HuH-7 (cell line): ENCODE measurements at places on chromosomes 11 and 22.

DNA sequence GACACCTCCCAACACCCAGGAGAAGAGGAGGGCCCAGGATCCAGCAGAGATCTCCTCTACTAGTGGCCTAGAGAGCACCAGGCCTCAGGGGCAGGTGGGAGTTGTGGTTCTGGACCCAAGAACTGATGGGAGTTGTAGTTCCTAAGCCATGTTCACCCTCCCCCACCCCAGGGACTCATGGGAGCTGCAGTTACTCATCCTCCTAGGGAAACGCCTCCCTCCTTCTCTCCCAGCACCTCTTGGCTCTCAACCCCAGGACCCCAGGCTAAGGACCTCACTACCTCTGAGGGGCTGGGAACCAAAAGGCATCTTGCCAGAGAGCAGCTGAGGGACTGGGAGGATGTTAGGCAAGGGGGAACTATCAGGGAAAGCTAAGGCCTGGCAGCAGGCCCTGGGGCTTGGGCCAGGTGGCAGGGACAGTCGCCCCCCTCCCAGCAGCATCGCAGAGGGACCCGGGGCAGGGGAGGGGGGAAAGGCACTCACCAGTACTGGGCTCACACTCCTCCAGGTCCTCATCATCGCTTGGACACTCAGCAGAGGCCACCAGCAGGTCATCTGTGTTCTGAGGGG, 28.9 kb downstream of the SLC22A12 start:
- DNase-seq = no peak

- DNase-seq = no peak
Observed at GRCh38 chr11:94537031-94537600, 6.6 kb upstream of the FUT4 start.

DNA sequence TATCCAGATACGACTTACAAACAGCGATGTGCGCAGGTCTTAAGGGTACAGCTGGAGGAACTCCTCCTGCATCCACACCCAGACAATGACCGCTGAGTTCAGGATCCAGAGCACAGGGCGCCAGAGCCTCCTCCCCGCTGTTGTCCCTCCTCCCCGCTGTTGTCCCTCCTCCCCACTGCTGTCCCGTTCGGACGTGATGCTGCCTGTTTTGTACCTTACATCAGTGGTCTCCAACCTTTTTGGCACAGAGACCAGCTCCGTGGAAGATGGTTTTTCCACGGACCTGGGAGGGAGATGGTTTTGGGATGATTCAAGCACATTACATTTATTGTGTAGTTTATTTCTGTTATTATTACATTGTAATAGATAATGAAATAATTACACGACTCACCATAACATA, 62.0 kb downstream of the PHF21B start:
- no peak for DNase-seq

- DNase-seq = no peak
Observed at GRCh38 chr11:34633990-34634693, 13.2 kb downstream of the EHF start.

DNA sequence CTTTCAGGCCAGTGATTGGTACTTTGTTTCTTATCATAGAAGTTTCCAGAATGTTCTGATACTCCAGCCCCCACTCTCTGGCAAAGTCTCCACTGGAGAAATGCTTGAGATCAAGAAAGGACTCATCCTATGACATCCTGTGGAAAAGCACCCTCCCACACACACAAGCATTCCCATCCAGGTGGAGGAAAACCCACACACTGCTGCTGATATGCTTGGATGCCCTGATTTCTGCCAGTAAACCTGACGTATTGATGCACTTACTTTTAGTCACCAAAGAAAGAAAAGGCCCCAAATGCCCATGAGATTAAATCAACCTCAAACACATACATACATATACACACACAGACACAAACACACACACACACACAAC, 9.2 kb upstream of the SLC5A12 start:
- DNase-seq = no peak

GRCh38 chr22:24772493-24773220, 1.9 kb downstream of the PIWIL3 start:
- peak; percentile 74 for DNase-seq

DNA sequence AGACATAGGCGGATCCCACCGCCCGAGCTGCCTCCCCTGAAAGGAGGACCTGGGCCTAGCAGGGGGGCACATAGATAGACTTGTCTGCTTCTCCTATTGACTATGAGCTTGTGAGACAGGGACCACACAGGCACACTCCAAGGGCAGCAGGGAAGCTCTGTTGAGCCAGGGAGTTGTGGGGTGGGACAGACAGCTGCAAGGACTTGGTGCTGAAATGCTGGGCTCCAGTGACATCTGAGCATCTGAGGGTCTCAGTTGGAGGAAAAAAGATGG, 53.4 kb upstream of the ANO1 start:
- no peak for DNase-seq

DNA sequence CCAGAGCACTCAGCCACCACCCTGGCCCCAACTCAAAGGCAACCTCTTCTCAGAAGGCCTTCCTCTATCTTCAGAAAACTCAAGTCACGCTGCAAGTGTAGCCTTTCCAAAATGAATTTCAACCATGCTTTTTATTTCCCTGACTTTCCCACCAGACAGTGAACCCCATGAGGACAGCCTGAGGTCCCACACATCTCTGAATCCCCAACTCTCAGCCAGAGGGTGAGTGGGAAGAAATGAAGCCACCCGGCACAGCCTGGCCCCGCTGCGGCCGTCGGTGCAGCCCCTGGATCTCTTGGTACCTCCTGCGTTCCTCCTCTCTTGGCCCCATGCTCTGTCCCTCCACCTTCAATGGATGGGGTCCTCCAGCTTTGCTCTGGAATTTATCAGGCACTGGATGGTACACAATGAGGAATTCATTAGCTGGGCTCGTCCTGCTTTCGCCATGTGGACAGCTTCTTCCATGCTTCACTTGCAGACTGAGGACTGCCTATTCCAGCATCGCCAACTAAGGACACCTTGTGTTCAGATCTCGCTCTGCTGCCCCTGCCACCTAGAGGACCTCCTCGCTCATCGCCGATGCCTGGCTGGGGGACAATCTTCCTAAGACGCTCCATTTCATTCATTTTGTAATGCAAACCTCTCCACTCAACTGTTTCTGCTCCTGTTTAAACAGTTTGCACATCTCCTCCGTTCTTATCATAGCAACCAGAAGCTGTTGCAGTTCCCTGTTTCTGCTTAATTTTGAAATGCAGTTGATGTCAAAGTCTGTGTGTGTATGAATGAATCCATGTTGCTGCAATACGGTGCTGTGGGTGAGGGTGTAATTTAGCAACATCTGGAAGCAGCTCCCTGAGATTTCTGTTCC, 672.1 kb downstream of the TBC1D22A start:
- no peak for DNase-seq

DNA sequence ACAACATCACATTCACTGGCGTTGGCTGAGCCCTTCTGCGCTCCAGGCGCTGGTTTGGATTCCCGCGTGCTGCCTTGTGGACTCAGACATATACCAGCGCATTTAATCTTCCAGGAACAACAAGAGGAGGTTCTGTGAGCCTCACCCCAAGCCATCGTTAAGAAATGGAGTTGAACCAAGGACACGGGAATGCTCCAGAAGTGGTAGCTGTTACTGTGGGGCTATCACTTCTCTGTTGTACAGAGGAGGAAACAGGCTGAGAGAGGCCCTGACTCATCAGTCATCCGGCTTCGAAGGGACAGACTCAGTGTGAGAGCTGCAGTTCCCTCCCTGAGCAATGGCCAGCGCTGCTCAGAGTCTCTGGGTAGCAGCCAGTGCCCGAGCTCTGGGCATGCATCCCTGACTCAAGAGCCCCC, 291.3 kb downstream of the TBC1D22A start:
- DNase-seq = no peak

DNA sequence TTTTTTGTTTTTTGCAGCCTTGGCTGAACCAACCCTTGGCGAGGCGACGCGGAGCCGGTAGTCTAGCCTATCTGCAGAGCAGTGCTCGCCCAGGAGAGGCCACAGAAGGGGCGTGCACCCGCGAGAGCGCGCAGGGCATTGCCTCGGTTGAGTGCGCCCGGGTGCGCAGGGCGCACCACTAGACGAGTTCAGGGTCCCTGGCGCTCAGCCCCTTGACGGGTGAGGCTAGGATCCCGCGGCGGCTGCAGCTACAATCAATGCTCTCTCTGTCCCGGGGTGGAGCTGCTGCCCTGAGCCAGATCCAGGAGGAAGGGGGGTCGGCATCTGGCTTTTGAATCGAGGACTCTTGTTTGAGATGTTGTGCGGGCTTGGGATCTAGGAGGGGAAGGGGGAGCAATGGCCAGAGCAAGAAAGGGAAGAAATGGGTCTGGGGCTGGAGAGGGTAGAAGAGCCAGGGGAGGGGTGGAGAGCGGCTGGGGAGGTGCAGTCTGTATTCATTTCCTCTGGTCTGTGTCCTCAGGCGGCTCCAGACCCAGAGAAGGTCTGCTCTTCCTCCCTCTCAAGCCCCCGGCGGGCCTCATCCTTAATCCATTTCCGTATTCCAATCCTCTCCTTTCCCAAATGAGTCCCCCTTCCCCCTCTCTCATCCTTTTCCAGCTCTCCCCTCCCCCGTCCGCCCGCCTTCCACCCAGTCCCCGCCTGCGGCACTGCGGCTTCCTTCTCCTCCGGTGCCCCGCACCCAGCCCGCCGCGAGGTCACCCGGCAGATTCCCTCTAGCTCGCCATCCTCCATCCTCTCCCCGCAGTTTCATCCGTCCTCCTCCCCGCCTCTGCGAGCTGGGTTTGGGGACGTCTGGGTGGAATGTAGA, 797 bp downstream of the THY1 start:
- DNase-seq = no peak

DNA sequence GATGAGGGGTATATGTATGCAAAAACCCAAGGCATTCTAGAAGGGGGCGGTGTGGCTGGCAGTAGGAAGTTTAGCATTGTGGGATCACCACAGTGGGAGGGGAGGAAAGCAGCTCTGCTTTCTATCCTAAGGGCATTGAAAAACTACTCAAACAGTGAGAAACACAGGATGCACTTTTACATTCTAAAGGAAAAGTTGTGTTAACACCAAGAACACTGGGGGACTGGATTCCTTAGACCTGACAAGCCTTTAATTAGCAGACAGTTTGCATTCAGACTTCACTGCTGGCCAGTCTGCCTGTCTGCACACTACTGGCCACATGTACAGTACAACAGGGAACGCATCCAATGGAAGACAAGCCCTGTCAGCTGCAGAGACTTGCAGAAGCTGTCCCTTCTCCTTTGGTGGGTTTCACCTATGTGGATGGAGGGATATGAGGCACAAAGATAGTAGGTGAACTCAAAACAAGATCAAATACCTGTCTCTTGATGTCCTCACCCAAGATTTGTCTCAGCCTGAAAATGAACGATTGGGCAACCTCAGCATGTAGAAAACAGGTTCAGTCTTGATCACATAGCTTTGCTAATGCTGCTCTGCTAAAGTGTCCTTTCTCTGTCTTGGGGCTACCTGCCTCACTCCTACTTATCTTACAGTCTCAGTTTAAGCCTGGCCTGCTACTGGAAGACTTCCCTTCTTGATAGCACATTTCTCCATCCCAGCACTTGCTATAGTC, 64.8 kb downstream of the TENM4 start:
- no peak for DNase-seq

DNA sequence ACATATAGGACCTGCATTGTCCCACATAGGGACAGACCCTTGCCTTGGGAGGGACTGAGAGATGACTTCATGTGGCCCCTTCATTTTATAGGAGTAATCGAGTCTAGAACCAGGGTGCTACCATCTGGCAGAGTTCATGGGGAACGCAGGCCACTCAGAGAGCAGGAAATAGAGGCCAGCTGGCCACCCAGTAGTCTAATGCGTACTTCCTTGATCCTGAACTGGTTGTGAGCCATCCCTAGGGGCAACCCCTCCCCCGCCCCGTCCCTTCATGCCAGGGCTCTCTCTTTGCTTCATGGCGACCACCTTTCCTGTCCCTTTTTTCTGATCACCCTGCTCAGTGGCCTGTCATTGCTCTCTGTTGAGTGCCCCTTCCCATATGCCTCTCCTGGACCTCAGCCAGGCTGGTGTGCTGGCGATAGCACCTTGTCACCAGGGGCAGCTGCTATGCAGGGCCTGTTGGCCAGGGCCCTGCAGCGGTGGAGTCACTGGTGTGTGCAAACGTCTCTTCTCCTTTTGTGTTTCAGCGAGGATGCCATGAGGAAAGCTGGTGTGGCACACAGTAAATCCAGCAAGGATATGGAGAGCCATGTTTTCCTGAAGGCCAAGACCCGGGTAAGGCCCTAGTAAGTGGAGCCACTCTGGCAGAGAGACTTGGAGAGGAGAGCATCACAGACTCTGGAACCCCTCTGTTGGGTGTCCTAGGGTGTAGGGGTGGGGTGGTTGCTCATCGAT, 29.3 kb downstream of the MED15 start:
- DNase-seq = no peak

GRCh38 chr11:111555255-111555654, 14.7 kb downstream of the LAYN start:
- DNase-seq = no peak

GRCh38 chr11:101862391-101863233, 52.2 kb upstream of the CEP126 start:
- DNase-seq = peak; percentile 30

DNA sequence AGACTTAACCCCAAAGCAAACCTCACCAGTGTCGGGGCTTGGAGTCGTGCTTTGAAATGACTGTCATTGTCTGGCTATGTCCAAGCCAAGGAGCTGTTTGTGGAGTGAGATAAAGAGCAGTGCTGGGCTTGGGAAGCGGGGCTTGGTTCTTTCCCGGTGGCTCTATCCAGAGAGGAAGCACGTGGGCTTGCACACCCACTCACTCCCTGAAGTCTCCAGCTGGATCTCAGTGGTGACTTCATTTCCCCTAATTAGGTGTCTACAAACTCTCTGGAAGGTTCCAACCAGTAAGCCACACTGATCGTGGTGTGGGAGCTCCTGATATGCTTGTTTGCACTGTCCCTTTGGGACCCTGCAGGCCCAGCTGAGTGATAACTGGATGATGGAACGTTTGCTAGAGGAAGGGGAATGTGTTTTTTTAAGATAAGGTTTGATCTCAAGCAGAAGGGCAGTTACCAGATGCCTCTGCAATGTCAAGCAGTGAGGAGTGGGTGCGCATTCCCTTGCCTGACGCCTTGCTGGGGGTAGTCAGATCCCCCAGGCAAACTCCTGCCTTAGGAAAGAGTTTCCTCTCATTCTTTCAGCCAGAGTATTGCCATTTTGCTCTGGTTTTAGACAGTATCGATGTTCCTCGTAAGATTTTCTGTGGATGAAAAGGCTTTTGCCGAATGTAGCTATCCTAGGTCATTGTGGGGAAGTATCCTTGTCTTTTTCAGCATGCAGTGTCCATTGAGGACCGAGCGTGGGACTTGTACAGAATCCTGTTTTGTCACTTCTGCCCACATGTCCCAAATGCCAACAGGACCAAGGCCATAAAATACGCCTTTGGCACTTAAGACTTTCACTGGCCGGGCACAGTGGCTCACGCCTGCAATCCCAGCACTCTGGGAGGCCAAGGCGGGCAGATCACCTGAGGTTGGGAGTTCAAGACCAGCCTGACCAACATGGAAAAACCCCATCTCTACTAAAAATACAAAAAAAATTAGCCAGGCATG, 90.9 kb downstream of the MICAL2 start:
- DNase-seq = no peak
